ENCODE measurements at places on chromosomes 7 and 10. TPM values are rescaled to one million over a fixed set of nuclear protein-coding genes. Genes with fewer than 3 reads are reported as not detected.

Gene PCLO
- total RNA-seq: 4.4 TPM

Gene CDHR3
- total RNA-seq: 7.9 TPM

Gene AMPH
- 19.6 TPM for total RNA-seq

Gene EN2
- total RNA-seq: 2.1 TPM

Gene MYOZ1
- total RNA-seq: 1.7 TPM

Gene BCCIP
- 10.8 TPM for total RNA-seq

Gene NME8
- not detected for total RNA-seq

Gene ZWINT
- 34.4 TPM for total RNA-seq

Gene HSPA12A
- 32.0 TPM for total RNA-seq

Gene OR6V1
- total RNA-seq: not detected

Gene IL6
- 11.2 TPM for total RNA-seq

Gene PAPOLB
- total RNA-seq: 0.29 TPM

Gene GAD2
- not detected for total RNA-seq

Gene FBXL13
- total RNA-seq: 12.9 TPM

Gene SH2D4B
- not detected for total RNA-seq

Measured in uterus (tissue), 4 donors.